ENCODE measurements at places on chromosomes 11 and 22.

GRCh38 chr11:35066783-35067423, 72.1 kb upstream of the CD44 start:
- DNase-seq: no peak

DNA sequence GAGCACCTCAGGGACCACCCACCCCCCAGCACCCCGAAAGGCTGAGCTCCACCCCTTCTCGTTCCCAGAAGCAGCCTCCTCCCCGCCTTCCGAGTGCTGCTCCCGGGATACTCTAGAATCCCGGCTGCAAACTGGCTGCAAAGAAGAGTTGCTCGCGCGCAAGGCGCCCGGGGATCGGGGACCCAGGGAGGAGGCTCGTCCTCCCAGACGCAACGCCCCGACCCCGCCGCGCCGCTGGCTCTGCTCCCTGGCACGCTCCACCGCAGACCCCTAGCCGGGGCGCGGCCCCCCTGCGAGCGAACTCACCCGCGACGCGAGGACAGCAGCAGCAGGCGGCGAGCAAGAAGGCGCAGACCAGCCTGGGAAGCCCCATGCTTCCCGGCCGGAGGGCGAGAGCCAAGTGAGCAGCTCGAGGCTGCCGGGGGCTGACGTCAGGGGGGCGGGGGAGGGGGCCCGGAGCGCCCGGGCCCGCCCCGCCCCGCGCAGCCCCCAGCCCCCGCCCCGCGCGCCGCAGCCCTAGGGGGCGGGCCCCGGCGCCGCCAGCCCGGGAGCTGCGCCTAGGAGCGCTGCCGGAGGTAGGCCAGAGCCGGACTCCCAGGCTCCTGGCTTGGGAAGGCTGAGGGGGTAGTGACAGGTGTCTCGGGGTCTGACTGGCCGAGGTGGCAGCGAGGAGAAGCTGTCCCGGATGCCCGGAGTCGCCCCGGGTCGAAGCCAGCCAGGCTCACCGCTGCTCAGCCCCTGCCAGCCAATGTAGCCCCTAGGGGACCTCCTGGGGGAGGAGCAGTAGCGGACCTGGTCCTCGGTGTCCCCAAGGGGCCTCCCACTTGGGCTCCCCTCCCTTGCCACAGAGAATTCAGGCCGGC, at the start of gene MCAM:
Gene MCAM, minus strand, starts transcription at position 402 of the 863 bp plus-strand sequence. Its CDS starts 29 bp downstream, at position 373.
- DNase-seq: no peak

GRCh38 chr22:50691521-50691920, 18.9 kb downstream of the SHANK3 start:
- peak; percentile 43 for DNase-seq

GRCh38 chr22:36211237-36211861, 9.7 kb upstream of the APOL4 start:
- no peak for DNase-seq

- DNase-seq: no peak
Observed at GRCh38 chr11:3929232-3929631, 73.8 kb downstream of the STIM1 start.

- no peak for DNase-seq
Observed at GRCh38 chr11:2190657-2191471, 19.2 kb upstream of the TH start.

DNA sequence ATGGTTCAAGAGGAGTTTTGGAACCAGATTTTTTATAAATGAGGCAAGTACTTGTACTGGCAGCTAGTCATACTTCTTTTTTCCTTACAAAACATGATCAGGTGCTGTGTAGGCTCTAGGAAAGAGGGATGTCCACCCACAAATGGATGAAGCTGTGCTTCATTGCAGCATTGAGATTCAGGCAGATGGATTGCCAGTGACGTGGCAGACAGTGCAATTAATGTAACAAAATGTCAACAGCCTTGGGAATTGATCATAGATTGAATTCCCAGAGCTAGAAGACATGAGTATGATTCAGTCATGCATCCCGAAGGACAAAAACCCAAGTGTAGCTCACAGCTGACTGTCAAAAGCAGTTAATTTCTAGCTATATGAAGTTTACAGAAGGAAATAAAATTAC, 99.2 kb upstream of the RASSF10 start:
- no peak for DNase-seq

GRCh38 chr11:16299884-16300782, 56.2 kb downstream of the SOX6 start:
- no peak for DNase-seq

- no peak for DNase-seq
Observed at GRCh38 chr22:30421695-30422480, 3.7 kb upstream of the MTFP1 start.

DNA sequence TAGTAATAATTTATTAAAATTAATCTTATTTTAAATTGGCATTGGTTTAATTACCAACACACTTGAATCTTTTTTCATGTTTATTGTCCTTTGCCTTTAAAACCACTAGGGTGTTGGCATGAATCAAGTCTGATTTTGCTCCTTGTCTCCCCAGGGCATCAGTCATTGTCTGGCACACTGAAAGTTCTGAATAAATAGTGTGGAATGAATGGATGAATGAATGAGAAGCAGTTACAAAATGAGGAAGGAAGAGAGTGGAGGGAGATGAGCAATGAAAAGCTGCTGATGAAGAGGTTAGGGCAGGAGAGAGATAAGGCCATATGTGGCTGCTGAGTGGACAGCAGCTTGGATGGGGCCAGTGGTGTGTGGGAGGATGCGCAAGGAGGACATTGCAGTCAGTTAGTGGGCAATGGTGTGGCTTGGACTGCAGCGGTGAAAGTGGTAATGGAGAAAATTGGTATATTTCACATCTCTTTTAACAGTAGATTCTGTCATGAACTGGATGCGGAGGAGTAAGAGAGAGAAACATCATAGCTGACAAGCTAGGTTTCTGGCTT, 132.0 kb downstream of the SPON1 start:
- no peak for DNase-seq

DNA sequence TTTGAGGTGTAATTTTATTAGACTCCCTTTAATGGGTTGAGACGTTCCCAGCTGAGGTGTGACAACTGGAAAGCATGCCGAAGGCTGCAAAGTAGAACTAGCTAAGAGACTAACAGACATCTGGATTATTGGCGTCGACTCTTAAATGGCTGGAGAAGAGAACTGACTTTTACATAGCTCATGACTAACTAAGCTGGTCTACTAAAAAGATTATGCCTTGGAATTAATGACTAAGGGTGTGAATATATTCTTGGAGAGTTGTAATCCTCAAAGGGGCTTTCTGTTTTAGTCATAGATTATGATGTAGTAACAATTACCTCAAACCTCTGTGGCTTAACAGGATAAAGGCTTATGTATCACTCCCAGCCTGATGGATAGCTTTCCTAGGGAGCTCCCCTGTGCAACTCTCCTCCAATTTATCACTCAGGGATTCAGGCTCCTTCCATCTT, 39.5 kb upstream of the SLC5A12 start:
- DNase-seq: no peak

Data from HFFc6 (cell line).